ENCODE measurements at places on chromosomes 2 and 18.

- DNase-seq, result no peak
These were observed 53.3 kb downstream of the PIKFYVE start for GRCh38 chr2:208319391-208319790.

- DNase-seq, result no peak
These were observed 26.8 kb downstream of the SMAD7 start for GRCh38 chr18:48923746-48924629.

DNA sequence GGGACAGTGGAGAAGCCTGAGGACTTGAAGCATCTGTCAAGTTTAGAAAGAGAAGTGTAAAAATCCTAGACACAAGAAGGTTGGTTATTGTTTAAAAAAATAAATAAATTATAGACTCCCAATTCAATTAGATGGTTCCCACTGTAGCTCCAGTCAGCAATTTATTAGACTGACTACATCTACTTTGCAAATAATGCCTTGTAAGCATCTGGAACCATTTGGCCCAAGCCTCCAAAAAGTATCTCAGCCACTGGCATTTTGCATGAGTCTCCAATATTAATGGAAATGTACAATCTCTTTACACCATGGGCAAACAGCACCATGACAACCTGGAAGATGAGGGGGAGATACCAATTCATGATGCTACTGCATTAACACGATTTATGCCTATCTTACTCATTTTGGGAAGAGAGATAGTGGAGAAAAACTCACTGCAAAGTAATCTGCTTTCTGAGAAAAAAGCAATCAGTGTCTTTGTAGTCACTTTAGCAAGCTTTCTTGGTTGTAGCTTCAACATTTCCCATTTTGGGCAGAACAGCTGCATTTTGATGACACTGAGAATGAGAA, 2.8 kb downstream of the NYAP2 start:
- no peak for DNase-seq

DNA sequence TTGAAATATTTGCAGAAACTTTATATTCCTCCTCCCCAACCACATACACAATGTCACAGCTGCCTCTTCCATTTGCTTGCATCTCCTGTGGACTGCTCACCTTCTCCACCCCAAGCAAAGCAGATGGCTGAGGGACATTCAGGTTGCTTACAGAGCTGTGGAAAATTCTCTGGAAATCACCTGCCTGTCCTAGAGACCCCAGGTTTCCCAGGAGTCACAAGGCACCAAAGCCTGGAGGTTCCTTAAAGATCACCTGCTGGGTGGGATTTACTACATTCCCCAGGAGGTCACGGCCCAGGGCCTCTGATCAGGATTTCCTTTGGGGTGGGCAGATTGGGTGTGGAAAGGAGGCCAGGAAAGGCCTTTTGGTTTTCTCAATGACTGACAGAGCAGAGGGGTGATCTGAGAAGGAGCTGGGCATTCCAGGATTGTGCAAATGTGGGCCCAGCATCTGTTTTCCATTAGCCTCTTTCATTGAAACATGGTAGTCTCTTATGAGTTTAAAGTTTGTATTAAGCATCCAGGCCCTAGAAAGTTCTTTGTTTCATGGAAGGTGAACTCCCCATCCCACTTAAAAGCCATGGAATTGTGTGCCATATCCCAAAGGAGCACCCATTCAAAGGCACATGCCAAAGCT, 410.7 kb upstream of the TNP1 start:
- no peak for DNase-seq

DNA sequence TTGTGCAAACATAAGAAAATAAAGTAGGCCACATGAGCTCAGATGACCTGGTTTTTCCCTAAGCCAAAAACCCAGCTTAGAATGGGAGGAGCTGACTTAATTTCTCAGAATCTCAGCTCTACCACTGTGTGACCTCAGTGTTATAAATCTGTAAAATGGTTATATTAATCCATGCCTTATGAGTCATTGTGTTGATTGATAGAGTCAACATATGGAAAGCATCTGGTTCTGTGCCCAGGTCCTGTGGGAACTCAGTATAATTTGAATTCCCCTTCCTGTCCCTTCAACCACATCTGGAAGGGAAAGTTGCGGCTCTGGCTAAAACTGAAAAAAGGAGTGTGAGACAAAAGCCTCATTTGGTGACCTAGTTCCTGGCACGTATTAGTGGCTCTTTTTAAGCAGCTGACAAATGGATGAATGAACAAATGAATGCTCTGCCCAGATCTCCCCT, 25.7 kb downstream of the TMEM177 start:
- no peak for DNase-seq

DNA sequence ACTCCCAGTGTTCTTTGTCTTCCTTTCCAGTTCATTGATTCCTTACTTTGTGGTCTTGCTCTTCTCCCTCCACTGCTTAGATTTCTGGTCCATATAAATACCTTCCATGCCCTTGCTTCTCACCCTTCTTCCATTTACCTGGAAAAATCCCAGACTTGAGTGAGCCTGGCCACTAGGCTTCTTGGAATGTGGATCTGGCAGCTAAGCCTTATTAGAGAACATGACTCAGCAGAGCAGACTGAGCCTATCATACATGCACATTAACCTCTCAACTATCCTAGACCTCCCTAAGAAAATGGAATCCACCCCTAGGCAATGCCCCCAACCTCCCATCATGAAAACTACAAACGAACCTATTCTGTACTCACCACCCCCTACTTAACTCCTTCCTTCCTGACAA, 127.7 kb downstream of the RHBDD1 start:
- DNase-seq, result no peak

GRCh38 chr2:112260295-112260625, 5.4 kb upstream of the ZC3H8 start:
- DNase-seq, result no peak

DNA sequence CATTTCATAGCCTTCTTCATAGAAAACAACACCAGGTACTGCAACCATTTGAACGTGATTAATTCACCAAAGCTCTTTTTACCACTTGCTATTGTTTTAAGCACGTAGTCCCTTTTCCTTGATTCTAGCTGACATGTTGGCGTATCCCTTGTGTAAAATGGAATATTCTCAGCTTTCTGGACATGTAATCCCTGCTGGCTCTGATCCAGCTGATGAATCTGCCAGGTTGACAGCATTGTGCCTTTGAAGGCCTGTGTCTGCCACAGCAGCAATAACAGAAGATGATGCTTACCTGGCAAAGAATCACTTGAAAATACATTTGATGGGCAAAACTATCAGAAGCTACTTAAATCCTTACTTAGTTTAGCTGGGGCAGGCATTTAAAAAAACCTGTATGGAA, 81.0 kb upstream of the CCDC150 start:
- no peak for DNase-seq

GRCh38 chr2:143954186-143954585, 565.7 kb downstream of the ZEB2 start:
- no peak for DNase-seq

- no peak for DNase-seq
These were observed 20.1 kb downstream of the ARID5A start for GRCh38 chr2:96556441-96557330.

- no peak for DNase-seq
These were observed 131.4 kb downstream of the KCNS3 start for GRCh38 chr2:18009891-18010290.

DNA sequence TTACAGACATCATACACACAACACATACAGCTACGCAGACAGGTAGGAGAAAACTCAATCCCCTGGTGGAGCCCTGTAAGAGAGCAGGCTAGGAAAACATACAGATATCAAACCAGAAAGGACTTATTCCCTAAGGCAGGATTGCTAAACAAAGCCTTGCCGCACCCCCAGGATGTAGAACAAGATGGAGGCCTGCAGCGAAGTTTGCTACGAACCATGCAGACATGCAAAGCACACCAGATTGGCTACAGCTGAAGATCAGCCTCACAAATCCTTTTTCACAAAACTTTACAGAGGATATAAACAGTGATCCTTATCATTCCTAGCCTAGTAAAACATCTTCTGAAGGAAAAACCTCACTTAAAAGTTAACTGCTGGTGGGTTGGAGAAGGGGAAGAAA, 28.3 kb downstream of the C18orf54 start:
- DNase-seq, result no peak

DNA sequence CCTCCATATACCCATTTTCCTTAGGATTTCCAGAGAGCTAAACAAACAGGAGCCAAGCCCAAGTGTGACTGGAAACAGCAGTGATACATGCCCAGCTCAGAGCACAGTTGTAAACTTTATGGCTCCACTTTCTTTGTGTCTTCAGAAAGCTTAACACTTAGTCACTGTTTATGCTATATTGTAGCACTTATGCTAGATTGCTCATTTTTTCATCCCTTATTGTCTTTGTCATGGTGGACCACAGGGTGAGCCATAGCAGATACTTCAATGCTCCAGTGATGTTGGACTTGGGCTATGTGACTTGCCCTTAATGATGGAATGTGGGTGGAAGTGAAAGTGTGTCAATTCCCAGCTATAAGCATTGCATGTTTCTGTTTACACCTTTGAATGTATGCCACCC, 401.6 kb downstream of the METTL4 start:
- DNase-seq, result no peak

DNA sequence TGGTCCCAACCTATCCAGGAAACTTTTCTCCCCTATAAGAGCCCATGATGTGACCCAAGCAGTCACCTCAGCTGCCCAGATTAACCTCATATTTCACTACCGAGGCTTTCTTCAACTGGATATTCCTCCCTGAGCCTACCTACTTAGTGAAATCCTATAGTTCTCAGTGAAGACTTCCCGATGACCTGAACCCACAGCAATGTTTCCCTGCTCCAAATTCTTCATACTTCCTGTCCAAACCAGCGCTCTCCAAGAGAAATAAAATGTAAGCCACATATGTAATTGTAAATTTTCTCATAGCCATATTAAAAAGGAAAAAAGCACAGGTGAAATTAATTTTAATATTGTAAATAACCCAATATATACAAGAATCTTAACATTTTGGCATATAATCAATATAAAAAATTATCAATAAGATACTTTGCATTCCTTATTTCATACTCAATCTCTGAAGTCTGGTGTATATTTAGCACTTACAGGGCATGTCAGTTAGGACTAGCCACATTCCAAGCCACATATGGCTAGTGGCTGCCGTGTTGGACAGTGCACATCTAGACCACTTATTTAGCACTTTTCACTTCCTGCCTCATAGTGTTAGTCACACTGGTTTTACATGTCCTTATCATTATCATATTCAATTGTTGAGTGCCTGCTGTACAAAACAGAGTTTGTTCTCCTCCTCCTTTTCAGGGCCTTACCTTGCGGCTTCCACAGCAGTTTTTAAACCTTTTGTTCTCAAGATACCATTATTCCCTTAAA, 1.9 kb upstream of the STAT4 start:
- DNase-seq, result peak; percentile 49

GRCh38 chr18:7020995-7021777, 96.4 kb downstream of the LAMA1 start:
- no peak for DNase-seq

GRCh38 chr2:182132605-182133004, 147.0 kb downstream of the PPP1R1C start:
- DNase-seq, result no peak

- DNase-seq, result no peak
These were observed 98.3 kb downstream of the MAPRE2 start for GRCh38 chr18:35139517-35139916.

- no peak for DNase-seq
These were observed 13.3 kb upstream of the ZNF521 start for GRCh38 chr18:25365242-25365641.

DNA sequence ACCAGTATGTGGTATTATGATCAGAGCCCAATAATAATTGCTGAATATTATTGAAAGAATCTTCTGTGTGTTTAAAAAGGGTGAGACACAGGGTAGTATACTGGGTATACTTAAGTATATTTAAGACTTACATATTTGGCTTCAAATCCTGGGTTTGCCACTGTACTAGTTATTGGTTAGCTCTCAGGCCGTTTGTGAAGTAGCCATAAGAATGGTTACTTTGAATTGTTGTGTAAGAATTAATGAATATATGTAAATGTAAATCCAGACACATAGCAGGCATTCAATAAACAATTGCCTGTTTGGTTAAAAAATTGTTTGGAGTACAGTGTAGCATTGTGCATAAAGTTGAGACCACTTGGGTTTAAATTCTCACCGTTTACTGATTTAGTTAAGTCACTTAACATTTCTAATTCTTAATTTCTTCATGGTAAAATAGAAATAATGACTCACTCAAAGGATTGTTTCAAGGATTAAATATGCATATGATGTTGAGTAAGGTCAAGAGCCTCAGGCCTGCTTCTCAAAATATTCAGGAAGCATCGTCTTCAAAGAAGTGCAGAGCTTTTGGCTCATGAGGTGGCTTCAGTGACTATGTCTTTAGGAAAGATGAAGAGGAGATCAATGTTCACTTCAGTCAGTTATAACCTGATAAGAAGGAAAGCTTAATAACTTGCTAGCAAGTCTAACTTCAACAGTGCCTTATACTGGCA, 207.9 kb upstream of the NT5C1B start:
- DNase-seq, result no peak

GRCh38 chr2:236545248-236545658, 24.4 kb upstream of the ACKR3 start:
- DNase-seq, result no peak

- DNase-seq, result no peak
These were observed 25.7 kb downstream of the GALNT14 start for GRCh38 chr2:31112544-31112943.

DNA sequence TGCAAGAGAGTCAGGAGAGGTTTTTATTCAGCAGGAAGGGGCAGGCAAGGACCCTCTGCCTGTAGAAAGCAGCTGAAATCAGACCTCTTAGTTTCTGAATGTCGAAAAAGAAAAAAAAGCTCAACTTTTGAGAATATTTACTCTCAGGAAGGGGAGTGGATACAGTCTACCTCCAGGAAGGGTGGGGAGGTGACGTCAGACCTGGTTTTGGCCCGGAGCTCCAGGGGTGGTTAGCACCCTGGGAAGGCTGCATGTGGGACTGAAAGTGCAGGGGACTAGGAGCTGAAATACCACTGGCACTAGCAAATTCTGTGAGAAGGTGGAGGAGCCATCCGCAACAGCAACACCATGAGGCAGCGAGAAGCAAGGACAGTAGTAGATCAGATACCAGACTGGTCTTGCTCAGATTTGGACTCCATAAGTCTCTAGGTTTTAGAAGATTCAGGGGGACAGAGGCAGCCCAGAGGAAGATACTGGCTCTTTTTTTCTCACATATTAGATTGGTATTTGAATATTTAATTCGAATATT, 19.8 kb downstream of the MC2R start:
- DNase-seq, result no peak

DNA sequence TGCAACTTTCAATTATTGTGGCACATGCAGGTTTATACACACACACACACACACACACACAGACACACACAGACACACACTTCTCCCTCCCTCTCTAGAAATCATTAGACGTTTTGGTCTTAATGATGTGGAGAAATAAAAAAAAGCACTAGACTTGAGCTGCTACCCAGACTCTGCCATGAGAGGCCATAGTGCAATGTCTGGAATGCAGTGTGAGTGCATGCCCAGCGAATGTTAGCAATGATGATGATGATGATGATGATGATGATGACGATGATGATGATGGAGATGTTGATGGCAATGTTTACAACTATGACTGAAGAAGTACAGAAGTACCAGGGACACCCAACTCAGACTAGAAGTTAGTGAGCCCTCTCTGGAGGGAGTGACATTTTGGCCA, 23.8 kb upstream of the KLHL29 start:
- DNase-seq, result no peak

All from hematopoietic multipotent progenitor cell treated with erythropoietin and hydrocortisone succinate and interleukin-3 and kit ligand, for 6 days (in vitro differentiated cells).